ENCODE measurements at places on chromosomes 11 and 22.
A peak's percentile ranks its signal among the peaks of the same experiment; 100 is the strongest.

GRCh38 chr22:23000657-23001347 is 69.5 kb upstream of the GNAZ start:
- no peak for DNase-seq

GRCh38 chr22:27329966-27330645 is 471.4 kb downstream of the MN1 start:
- no peak for DNase-seq

GRCh38 chr22:46287873-46288751 is 8.6 kb upstream of the GTSE1 start:
- no peak for DNase-seq

DNA sequence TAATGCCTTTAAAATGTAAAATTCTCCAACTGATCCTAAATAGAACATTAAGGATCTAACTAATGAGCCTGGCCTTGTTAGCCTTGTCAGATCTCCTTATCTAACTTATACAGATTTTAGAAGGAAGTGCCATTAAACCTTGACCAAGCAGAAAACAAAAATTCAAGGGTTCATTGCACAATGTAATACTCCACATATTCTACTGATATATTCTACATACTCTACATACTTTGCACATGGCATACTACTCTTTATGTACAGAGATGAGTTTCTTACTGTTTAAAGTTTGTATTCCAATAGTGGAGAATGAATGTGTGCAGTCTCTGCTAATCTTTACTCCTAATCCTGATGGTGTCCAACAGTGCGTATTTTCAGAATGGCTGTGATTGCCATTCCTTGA is 297.2 kb downstream of the LUZP2 start:
- DNase-seq = no peak

- no peak for DNase-seq
Observed at GRCh38 chr11:33724644-33725035, 11.6 kb downstream of the CD59 start.

GRCh38 chr11:95444309-95445241 is 213.6 kb upstream of the SESN3 start:
- DNase-seq = no peak

DNA sequence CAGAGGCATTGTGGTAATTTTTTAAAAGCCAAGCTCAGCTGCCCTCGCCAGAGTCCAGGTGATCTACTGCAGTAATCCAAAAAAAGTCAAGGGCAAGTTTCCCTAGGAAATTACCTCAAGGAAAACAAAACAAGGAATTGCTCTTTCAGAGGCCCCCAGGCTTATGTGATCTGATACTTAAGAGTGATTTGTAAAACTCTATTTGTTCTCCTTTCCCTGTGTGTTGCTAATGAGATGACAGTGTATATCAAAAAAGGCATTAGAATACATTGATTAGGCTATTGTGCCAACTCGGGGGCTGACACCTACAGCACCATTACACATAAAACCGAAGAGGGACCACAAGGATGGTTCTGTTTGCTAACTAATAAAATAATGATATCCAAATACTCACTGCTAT is 44.5 kb upstream of the CHRM4 start:
- no peak for DNase-seq

- no peak for DNase-seq
Observed at GRCh38 chr11:121249039-121249663, 43.4 kb upstream of the SC5D start.

- no peak for DNase-seq
Observed at GRCh38 chr11:6620636-6621035, 1.4 kb upstream of the TPP1 start.

- no peak for DNase-seq
Observed at GRCh38 chr22:29772170-29772641, 5.0 kb downstream of the UQCR10 start.

- DNase-seq = no peak
Observed at GRCh38 chr11:60771146-60771545, 14.0 kb upstream of the MS4A10 start.

DNA sequence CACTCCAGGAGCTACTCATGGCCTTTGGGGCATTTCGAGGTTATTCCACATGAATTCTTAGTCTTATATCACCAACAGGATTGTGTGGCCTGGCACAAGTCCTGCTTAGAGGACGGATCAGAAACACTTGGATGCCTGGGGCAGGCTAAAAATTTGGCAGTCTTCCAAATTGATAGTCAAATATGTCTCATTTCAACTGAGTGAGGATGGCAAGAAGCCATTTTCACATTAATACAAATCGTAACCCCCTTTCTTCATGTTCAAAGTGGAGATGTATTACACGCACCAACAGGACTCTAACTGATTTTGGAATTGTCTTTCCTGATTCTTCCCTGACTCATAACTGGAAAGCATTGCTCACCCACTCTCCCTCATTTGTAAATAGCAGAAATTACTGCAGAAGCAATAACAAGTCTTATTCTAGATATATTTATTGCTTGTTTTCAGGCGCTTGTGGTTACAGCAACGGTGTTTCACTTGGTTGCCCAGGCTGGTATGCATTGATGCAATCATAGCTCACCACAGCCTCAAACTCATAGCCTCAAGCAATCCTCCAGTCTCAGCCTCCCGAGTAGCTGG is 10.3 kb upstream of the CCDC86 start:
- DNase-seq = peak; percentile 86

- DNase-seq = no peak
Observed at GRCh38 chr22:27213294-27213693, 555.9 kb downstream of the MIAT start.

DNA sequence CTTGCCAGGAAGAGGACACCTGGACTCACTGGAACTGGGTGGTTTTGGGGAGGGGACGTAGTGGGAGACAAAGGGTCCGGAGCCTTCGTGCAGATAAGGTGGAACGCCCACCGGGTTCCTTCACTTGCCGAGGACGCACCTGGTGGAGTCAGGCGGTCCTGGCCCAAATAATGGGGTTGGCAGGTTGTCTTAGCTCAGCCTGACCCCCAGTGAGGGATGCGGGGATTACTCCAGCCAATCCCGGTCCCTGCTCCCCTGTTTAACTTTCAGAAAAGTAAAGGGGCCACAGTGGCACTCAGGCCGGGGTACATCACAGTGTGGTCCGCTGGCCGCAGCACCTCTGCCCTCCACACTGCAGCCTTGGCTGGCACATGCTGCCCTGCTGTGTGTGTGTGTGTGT is 18.0 kb downstream of the A4GALT start:
- DNase-seq = no peak

GRCh38 chr11:107590460-107591377 is at the start of gene ELMOD1:
TSS of gene ELMOD1 (plus strand) at chr11:107591147. CDS start at chr11:107618190, 27,043 bp downstream.
- DNase-seq = no peak

GRCh38 chr11:1060852-1061616 is 13.6 kb upstream of the MUC2 start:
- DNase-seq = no peak

DNA sequence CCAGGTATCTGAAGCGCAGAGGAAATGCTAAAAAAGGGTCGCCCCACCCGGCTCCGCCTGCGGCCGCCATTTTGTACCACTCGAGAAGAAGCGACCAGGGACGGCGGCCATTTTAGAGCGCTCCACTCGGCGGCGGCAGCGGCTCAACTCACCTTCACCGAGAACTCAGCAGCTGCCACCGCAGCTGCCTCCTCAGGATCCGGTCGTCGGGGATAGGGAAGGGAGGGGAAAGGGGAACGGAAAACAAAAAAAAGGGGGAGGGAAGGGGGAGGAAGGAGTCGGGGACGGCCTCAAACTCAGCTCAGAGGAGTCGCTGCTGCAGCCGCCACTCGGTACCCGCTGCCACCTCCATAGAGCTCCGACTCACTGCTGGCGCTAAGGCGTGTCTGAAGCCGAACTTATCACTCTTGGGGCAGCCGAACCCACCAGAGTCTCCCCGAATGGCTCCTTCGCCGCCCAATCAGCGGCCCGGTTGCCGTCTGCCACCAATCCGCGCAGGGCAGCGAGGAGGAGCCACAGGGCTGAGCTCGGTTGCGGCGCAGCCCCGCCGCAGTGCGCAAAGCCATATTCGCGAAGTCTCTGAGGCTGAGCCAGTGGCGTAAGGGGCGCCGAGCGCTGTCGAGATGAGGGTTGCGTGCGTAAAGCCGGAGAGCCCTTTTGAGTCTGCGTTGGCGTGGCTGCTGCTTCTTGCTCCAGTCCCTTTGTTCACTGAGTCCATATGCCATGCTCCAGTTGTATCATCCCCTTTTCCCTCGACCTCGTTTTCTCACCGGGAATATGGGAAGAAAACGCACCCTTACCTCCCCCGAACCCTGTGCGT is at the start of gene EIF4G2:
Gene EIF4G2, minus strand, starts transcription at position 374 of the 820 bp plus-strand sequence.
- DNase-seq = peak; percentile 96

- DNase-seq = no peak
Observed at GRCh38 chr22:47340851-47341436, 578.5 kb downstream of the TBC1D22A start.

DNA sequence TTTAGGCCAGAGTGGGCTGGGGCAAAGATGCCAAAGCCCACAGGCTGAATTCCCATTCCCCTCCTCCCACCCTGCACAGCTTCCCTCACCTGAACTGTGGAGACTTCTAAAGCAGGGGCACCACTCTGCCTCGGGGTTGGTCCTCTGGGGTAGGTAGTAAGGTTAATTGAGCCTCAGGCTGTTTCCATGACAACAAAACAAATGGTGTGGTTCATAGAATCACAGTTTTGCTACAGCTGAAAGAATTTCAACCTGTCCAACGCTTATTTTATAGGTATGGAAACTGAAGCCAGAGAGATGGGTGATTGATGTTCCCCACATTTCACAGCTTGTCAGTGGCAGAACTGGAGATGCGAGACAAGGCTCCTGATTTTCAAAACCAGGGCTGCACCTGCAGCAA is 109.5 kb downstream of the SNX19 start:
- peak; percentile 7 for DNase-seq

- no peak for DNase-seq
Observed at GRCh38 chr11:70066628-70067027, 11.5 kb upstream of the ANO1 start.

- DNase-seq = no peak
Observed at GRCh38 chr11:132862137-132862536, 670.2 kb downstream of the OPCML start.

- DNase-seq = no peak
Observed at GRCh38 chr11:86230921-86231434, 13.6 kb upstream of the EED start.

DNA sequence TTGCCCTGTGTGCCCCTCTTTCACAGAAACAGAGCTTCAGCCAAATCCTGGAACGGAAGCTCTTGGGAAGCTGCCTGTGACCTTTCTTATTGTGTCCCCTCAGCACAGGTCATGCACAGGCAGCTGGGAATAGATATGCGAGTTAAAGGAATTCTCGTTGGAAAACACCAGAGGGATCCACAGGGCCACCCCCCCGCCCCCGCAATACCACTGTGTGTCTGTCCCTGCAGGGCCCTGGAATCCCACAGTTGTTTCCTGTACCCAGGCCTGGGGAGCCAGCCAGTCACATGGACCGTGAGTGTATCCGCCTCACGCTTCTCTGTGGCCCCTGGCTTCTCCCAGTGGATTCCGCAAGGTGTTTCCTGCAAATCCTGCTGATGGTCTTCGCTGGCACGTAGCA is 29.0 kb downstream of the TIMP3 start:
- no peak for DNase-seq

GRCh38 chr11:93689240-93689639 is 27.8 kb downstream of the CEP295 start:
- DNase-seq = no peak

GRCh38 chr11:20000351-20001134 is 159.7 kb downstream of the DBX1 start:
- DNase-seq = peak; percentile 98

DNA sequence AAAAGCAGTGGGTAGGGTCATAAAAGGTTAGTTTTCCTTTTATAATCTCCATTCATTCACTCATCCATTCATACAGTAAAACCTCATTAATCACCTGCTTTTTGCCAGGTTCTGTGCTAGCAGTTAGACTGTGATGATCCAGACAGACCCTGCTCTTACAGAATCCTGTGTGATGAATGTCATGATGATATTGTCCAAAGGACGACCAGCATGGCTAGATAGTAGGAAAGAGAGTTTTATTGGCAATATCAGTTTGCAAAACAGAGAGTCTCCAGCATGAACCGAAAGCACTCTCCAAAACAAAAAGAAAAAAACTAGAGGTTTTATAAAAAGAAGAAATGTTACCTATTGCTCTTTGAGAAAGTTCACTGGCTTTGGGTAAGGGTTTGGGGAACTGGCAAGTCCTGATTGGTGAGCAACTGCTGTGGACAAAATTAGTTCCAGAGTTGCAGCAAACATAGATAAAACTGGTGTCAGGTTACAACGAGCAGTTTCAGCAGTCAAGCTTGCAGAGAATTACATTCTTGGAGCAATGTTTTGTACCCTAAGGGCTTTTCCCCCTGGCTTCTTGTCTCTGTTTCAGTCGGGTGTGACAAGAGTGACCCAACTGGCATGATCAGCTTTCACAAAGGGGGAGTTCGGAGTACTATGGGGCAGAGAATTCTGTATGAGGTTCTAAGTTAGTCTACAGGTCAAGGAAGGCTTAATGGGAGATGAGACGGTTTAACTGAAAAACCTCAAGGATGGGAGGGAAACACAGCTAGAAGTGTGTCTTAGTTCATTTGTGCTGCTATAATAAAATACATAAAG is 58.3 kb downstream of the HSD17B12 start:
- no peak for DNase-seq

DNA sequence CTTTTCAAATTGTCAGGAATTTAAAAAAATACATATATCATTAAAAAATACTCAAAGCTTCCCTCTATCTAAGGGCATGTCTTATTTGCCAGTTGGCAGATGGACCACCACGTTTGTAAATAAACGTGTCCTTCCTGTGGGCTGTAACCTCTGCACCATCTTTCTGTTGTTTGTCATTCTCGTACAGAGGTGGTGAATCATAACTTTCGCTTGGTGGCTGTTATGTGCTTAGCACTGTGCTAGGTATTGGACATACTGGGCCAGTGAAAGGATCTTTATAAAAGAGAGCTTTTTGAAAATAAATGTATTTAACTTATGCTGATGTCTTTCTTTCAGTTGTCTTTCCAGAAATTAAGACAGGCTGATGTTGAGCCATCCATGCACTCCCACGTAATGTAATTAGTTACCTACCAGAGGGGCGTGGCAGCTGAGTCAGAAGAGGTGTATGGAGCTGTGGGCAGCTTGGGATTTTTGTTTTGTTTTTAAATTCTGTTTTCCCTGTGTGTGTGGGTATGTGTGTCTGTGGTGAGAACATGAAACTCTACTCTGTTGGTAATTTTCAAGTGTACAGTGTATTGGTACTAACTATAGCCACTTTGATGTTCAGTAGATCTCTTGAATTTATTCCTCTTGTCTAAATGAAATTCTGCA is 62.7 kb downstream of the TECTA start:
- DNase-seq = no peak

- no peak for DNase-seq
Observed at GRCh38 chr11:19433367-19433766, 192.6 kb upstream of the E2F8 start.

DNA sequence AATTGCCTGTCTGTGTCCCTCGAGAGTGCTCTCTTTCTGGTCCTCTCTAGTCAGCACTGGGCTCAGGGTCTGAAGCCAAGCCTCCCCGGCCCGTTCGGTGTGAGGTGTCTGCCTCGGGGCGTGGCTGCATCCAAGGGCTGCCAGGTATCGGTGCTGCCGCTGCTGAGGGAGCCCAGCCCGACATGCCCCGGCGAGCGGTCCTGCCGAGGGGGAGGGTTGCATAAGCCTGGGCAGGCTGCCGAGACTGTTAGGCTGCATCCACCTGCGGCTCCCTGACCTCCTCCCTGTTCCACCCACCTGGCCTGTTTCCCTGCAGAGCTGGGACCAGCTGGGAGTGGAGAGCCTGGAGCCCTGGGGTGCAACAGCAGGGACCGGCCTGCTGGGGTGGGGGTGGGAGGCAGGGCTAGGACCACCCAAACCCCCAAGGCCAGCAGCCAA is 6.3 kb downstream of the OVOL1 start:
- DNase-seq = peak; percentile 75

Data from DMS79 (cell line).